Bone marrow (tissue), 2 donors: ENCODE measurements at places on chromosomes 4 and X.

DNA sequence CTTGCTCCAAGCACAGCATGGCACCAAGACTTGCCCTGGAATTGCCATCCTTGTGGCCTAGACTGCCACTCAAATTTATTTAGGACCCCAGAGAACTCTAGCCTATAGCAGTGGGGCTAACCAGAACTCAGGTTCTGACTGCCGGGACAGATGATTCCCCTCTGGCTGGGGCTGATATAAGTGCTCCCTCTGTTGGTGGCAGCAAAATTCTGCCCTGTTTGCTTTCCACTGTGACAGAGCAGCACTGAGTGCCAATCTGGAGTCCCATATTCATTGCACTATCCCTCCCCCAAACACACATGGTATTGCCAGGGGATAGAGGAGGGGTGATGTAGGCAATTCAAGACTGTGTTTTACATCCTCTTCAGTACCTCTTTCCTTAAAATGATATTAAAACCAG is 1081.9 kb downstream of the FAT4 start:
- no peak for DNase-seq

- DNase-seq = no peak
These were observed 765.6 kb upstream of the TENM3 start for GRCh38 chr4:181477591-181477990.

GRCh38 chrX:24982306-24982965 is 33.3 kb downstream of the ARX start:
- no peak for DNase-seq

DNA sequence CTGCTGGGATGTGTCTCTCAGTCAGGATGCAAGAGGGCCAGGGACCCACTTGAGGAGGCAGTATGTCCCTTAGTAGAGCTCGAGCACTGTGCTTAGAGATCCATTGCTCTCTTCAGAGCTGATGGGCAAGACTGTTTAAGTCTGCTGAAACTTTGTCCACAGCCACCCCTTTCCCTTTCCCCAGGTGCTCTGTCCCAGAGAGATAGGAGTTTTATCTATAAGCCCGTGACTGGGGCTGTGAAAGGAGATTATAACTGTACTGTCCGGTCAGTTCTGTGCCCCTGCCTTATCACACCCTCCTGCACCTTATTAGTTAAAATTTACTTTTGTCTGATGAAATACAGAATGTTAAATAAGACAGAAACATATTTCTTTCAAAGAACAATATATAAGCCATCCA is 378.4 kb downstream of the PABPC4L start:
- no peak for DNase-seq
